ENCODE measurements at places on chromosomes 13 and 19.

GRCh38 chr13:90502153-90502552 is 845.3 kb upstream of the MIR17HG start:
- DNase-seq, result no peak

DNA sequence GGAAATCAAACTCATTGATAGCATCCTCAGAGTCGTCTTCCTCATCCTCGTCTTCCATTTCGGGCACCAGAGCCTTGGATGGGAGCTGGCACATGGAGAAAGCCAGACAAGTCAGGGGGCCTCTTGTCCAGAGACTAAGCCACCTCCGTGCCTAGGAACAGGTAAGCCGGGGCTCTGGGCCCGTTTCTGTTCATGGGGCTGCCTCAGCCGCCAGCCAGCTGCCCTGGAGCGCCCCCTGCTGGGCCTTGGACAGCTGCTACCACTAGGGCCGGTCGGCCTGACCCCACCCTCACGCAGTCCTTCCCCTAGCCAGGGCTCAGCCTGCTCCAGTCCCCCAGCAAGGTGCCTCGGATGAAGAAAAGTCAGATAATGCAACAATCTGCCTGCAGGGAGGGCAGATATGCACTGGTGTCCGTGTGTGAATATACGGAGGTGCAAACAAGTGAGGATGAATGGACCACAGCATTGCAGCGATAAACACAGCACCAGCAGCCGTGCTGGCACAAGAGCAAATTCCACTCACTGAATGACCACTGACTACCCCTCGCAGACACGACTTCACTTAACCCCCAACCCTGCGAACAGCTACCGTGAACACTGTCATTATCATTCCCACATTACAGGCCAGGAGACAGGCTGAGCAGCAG is 11.9 kb upstream of the PRKD2 start:
- DNase-seq, result peak; percentile 82

DNA sequence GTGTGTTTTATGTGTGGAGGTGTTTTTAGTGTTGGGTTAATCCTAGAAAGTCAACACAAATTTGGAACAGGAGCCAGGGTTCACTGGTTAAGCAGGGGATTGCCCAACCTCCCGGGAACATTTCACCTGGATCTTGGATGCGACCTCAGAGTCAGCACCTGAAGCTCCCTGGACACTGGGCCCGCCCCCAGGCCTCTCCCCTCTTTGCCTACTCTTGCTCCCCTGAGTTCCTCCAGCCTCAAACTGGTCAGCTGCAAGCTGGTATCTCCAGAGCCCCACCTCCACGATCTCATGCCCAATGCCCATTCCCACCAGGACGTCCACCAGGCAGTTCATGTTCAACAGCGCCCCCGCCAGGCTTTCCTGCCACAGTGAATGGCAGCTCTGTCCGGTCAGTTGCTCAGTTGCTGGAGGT is 9.7 kb downstream of the HSD17B14 start:
- no peak for DNase-seq

- DNase-seq, result no peak
These were observed 497.5 kb upstream of the PCDH20 start for GRCh38 chr13:61913183-61913582.

GRCh38 chr13:113452466-113452865 is 822 bp downstream of the ADPRHL1 start:
- DNase-seq, result no peak

DNA sequence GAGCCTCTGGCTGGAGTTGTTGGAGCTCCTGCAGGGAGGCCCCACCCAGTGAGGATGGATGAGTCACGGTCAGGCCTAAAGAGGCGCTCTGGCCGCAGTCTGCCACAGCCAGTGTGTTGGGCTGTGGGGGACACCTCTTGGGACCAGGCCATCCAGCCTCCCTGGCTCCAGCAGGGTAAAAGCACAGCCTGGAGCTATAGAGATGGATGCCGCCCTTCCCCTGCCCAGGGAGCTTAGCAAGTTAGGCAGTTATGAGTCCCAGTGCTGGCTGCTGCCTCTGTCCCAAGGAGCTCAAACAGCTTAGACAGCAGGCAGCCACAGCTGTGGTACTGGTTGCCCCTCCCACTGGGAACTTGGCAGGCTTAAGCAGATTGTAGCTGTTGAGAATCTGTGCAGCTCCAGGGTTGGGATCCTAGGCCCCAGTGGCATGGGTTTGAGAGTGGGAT is 100.9 kb downstream of the NDFIP2 start:
- peak; percentile 11 for DNase-seq

GRCh38 chr19:10224337-10224736 is 6.8 kb downstream of the S1PR2 start:
- no peak for DNase-seq

DNA sequence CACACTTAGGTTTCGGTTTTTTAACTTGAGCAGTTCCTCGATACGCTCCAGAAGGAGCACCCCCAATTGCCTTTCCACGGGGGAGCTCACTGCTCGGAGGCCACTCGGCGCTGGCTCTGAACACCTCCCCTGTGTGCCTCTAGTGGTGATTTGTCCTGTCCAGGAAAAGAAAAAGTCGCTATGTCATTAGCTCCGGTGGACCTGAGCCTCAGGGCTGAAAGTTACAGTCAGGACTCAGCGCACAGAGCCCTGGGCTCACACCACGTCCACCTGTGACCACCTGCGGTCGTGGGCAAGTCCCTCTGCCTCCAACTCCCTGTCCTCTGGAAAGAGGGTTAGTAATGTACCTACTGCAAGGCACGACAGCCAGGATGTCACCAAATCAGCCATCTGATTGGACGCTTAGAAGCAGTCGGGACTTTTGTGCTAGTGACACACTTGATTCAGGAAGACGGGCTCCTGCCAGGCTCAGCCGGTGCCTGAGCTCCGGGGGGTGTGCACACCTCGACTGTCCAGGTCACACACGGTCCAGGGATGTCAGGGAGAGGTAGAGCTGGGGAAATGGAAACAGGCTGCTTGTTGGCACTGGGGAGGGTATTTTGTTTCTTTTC is 3.9 kb upstream of the TMPRSS9 start:
- DNase-seq, result no peak

GRCh38 chr13:102147353-102147752 is 254.5 kb downstream of the FGF14 start:
- no peak for DNase-seq

GRCh38 chr19:40610396-40611064 is 9.4 kb downstream of the LTBP4 start:
- no peak for DNase-seq

GRCh38 chr19:32813862-32814425 is 55.6 kb downstream of the SLC7A9 start:
- DNase-seq, result peak; percentile 71

DNA sequence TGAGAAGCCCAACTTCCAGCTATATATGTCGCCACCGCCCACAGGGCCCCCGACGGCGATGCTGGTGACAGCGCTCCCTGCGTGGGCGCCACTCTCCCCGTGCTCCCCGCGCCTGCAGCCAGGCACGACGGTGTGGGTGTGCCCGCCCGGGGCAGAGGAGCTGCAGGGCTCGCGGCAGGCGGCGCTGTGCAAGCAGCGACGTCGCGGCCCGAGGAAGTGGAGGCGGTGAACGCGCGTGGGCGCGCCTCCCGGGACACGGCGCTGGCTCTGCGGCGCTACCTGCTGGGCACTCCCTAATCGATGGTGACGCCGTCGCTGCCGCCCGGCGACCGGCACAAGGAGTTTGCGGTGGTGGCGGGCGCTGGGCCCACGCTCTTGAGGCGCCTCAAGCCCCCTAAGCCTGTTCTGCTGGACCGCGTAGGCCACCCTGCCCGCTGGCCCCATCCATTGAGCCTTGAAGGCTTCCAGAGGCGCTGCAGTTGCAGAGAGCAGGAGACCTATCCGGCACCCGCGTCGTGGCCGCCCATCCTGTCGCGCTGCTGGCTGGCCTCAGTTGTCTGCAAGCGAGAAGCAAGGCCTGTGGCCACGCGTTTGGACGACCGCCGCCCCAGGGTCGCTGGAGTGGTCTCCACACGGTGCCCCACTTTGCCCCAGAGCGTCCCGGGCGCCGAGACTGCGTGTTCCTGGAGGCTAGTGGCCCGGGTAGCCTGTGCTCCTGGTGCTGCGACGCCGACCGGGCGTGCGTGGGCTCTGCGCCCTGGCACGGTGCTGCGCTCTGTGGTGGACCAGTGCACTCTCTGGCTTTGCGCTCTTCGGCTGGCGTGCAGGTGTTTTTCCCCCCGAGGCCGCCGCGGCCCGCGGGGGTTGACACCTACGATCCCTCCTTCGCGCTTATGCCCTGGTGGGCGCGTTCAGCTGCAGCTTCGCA is 23.1 kb downstream of the LRFN3 start:
- DNase-seq, result peak; percentile 11

DNA sequence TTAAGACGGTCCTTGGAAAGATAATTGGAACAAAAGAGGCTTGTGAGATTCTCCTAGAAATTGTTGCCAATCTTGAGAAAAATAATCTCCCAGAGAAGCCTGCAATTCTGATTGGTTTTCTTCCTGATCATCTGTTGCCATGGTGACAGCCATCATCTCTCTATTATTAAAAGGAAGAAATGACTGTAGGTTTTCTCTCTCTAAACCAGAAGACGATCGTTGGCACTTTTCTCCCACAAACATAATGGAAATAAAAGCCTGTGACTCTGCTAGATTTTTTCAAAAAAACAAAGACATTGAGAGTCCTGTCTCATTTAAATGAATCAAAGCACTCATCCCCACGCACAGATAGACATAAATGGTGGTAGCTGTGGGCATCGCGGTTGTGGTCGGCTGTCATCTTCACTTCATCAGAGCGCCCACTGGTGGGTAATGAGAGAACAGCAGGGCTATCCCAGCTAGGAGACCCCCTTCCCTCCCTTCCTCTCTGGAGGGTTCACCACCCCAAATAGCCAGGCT is 21.7 kb upstream of the CALM3 start:
- peak; percentile 73 for DNase-seq

GRCh38 chr19:19399733-19400433 is 5.6 kb upstream of the GATAD2A start:
- no peak for DNase-seq

GRCh38 chr19:18710996-18711751 is 27.7 kb downstream of the CRTC1 start:
- no peak for DNase-seq

DNA sequence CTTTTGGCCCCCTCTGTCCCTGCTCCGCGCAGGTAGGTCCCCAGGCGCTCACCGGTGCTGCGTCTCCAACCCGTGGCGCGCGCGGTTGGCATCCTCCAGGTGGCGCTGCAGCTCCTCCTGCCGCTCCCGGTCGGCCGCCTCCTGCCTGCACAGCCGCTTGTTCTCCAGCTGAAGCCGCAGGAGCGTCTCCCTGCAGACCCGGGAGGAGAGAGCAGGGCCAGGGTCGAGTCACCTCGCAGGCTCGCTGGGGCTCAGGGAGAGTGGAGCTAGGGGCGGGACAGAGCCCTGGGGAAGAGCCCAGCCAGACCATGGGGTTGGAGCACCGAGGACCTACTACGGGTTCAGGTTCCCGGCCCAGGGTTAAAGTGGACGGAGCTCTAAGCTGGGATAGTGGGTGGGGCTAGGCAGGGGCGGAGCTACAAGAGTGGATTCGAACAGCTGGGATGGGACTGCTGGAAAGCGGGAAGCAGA is 9.3 kb downstream of the HOOK2 start:
- peak; percentile 72 for DNase-seq

- no peak for DNase-seq
These were observed at the start of gene LSR for GRCh38 chr19:35248310-35249145. Gene LSR (plus strand): TSS chr19:35249002. CDS start chr19:35249023, 21 bp downstream.

DNA sequence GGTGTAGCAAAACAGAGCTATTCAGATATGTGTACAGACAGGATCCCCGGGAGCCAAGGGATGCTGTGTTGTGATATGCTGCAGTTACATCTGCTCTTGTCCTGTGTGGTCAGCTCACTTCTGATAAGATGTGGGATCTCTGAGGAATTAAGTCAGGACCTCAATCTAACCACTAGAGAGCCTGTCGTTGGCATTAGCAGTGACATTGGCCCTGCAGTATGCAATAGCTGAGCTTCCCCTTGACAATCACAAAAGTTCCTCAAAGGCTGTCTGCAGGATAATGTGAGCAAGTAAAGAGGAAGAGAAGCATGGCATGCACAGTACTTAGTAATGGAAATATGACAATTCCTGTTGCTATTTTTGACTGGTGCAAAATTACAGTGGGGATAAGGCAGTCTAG is 203.4 kb upstream of the MIR17HG start:
- DNase-seq, result no peak

DNA sequence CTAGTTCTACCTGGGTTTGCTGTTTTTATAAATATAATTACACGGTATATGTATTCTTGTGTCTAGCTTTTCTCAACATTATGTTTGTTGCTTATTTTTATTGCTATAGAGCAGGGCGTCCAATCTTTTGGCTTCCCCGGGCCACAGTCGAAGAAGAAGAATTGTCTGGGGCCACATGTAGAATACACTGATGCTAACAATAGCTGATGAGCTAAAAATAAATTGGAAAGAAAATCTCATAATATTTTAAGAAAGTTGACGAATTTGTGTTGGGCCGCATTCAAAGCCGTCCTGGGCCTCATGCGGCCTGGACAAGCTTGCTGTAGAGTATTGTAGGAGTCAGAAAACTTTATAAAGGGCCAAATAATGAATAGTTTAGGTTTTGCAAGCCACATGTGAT is 33.9 kb downstream of the GPR12 start:
- no peak for DNase-seq

GRCh38 chr19:23855676-23856075 is 59.0 kb upstream of the ZNF726 start:
- DNase-seq, result no peak

DNA sequence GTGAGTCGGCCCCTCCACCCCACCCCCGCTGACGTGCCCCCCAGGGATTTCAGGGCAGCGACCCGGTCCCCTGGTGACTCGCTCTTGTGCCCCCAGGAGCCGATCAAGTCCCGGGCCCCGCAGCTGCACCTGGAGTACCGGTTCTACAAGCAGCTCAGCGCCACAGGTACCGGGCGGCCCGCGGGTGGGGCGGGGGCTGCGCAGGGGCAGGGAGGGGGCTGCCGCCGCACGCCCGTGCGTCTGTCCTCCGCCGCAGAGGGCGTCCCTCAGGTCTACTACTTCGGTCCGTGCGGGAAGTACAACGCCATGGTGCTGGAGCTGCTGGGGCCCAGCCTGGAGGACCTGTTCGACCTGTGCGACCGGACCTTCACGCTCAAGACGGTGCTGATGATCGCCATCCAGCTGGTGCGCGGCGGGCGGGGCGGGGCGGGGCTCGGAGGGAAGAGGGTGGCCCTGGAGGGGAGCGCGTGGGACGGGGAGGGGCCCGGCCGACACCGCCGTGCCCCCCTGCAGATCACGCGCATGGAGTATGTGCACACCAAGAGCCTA is 37.1 kb downstream of the BTBD2 start:
- no peak for DNase-seq

GRCh38 chr19:36398571-36398970 is 19.6 kb upstream of the ZFP14 start:
- DNase-seq, result no peak

DNA sequence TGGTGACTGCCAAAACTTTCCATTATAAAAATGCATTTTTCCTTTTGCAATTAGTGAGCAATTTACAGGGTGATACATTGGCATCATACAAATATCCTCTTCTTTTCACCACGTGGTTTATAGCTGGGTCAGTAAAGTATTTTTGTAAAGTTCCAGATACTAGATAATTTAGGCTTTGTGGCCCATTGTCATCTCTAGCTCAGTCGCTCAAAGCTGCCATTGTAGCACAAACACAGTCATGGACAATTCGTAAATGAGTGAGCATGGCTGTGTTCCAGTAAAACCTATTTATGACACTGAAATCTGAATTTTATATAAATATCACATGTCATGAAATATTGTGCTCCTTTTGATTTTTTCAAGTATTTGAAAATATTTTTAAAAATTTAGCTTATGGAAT is 162.9 kb downstream of the USP12 start:
- DNase-seq, result no peak
